Iris pigment epithelial cell (primary cell): ENCODE measurements at places on chromosomes 2 and 18.

GRCh38 chr18:9845256-9845655, 40.5 kb upstream of the TXNDC2 start:
- no peak for DNase-seq

- no peak for DNase-seq
Observed at GRCh38 chr2:134360745-134361487, 107.0 kb downstream of the MGAT5 start.

DNA sequence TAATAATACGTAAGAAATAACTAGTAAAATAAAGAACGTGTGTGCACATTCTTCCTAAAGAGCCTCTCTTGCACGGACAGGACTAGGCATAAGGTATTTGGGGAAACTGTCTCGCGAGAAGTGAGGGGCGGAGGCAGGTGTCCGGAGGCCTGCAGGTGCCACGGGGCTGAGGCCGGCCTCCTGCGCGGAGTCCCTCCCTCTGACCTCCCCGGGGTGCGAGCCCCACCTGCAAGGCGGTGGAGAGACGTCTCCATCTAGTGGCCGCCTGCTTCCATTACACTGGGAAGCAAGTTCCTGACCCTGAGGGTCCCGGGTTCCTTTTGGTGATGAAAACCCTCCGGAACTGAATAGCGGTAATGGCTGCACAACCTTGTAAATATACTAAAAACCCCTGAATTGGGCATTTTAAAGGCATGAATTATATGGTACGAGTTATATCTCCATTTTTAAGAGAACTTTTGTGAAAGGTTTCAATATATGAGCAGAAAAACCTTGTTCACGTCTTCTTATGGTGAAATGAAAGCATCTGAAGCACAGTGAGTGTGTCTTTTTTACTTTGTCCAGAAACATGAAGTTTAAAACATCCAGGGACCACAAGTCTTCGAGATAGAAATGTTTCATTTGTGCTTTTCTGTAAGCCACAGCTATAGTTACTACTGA, 35.5 kb upstream of the CTDP1 start:
- peak; percentile 47 for DNase-seq

GRCh38 chr2:68689553-68690537, 44.8 kb upstream of the ARHGAP25 start:
- DNase-seq, result no peak

DNA sequence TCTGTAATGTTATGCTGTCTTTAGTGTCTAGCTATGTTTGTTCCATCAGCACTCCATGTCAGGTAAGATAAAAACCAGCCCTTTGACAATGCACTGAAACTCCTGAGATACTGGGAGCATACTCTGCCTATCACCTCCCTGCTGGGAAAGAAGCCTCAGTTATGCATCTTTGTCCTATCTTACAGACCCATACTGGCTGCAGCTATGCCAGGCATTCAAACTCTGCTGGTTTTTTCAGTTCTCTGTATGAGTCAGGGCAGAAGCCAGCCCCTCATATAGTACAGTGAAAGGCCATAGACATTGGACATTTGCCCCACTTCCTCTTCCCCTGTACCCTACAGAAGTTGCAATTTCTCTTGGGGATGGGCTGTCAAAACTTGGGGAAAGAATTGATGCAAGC, 181.1 kb upstream of the RGPD4 start:
- DNase-seq, result peak; percentile 31

- DNase-seq, result no peak
Observed at GRCh38 chr2:236872981-236873380, 212.7 kb upstream of the COPS8 start.

DNA sequence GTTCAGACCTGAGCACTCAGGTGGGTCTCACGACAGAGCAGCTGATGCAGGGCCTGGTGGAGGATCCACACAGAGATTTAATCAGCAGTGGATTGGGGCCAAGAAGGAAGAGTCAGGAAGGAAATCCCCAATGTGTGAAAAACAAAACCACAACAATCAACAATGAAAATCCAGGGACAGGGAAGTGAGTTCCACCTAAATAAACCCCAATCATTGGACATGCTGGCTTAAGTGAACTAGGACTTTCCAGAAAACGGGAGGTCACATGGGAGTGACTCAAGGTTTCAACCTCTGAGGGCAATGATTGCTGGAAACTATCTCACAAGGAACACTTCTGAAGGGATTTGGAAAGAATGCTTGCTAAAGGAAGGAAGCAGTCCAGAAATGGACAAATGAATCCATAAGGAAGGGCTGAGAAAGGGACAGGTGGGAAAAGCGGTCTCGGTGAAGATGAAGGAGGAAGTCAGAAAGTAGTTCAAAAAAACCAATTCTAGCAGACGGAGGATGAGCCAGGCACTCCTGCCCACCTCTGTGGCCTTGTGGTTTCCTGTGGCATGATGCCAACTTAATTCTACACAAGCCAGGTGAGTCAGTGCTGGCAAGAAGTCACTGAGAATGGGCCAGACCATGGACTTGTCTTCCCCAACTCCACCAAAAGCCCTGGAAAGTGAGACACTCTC, 15.4 kb upstream of the XDH start:
- peak; percentile 20 for DNase-seq

DNA sequence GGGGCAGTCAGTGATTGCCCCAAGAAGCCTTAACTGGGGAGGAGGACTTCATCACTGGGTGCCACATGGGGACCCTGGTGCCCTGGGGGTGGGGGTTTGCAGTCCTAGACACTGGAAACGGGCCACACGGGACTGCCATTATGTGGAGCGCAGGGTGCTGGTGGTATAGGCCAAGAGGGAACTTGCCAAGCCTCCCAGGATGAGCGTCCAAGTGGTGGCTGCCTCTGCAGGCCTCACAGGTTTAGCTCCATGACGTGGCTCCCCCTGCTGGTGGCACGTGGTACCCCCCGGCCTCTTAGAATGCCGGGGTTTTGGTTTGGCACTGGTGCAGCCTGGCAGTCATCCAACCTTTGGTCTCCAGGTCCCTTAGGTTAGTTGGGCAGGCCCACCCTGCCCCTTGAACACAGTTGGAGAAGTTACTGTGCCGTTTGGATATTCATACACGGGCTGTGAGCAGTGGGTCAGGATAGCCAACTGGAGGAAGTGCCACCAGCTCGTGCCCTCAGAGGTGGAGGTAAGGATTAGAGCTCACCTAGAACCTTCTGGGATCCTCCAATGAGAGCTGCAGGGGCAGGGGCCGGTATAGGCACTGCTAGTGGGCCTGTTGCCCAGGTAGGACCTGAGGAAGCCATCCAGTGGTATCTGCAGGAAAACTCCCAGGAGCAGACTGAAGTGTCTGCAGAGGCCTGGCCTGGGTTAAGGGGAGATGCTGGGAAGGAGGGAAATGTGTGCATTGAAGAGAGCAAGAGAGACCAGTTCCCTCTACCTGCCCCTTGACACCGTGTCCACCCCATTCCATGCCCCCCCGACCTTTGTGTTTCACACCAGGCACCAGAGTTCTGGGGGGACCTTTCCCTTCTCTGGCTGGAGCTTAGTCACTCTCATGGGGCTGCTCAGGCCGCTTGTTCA, 5.7 kb downstream of the PTMA start:
- peak; percentile 80 for DNase-seq

GRCh38 chr2:9702604-9703084, 71.8 kb upstream of the YWHAQ start:
- DNase-seq, result no peak

GRCh38 chr2:148201075-148202004, 180.4 kb downstream of the MBD5 start:
- peak; percentile 40 for DNase-seq

DNA sequence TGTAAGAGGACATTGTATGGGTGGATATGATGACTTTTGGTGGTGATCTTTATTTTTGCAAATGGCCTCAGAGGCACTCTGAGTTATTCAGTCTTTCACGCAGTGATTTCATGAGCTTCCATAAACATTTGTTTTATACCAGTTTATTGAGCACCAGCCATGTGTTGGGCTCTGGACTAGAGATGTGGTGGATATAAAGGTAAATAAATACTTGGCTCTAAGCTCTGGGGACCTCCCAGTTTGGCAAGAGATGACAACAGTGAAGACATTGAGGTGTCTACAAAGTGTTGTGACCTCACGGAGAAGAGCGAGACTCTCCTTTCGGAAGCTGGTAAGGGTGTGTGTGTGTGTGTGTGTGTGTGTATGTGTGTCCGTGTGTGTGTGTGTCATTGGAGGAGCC, 146.4 kb downstream of the TANC1 start:
- no peak for DNase-seq
